ENCODE measurements at places on chromosomes 2 and 18.
A peak's percentile ranks its signal among the peaks of the same experiment; 100 is the strongest.

DNA sequence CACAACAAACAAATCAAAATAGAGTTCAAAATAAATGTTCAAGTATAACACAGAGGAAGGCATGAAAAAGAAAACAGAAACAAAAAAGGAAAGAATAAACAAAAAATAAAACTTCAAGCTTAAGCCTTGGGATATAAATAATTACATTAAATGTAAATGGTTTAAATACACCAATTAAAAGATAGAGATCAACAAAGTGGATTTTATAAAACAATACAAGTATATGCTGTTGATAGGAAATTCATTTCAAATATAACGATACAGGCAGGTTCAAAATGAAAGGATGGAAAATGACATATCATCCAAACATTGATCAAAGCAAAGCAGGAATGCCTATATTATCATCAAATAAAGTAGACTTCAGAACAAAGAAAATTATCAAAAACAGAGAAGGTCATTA is 16.7 kb downstream of the EXOC6B start:
- no peaks in the 10 kb centered on the region for H3K36me3 ChIP-seq
- H3K4me3 ChIP-seq, result no peak overlapping the region
- no peak overlapping the region for H3K27ac ChIP-seq
- DNase-seq, result no peak

DNA sequence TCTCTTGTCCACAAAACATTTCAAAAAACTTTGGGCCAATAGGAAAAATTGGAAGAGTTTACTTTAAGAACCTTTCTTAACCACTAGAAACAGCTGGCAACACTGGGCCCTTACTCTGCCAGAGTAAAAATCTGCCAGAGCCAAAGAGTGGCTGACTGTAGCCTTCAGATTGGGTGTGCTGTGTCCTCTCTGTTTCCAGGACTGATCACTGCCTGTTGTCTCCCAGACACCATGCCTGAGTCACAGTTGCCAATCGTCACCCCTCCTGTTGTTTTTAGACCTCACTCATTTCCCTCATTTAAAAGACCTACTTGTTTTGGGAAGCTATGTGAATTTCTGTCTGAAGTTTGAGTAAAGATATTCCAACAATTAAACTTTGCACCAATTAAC is 159.1 kb downstream of the PPP1R1C start:
- H3K4me3 ChIP-seq, result no peak overlapping the region
- no peaks in the 10 kb centered on the region for H3K36me3 ChIP-seq
- H3K4me1 ChIP-seq, result peaks cover 15% of the 10 kb centered on the region
- H3K27ac ChIP-seq, result no peak overlapping the region
- no peaks in the 10 kb centered on the region for H3K27me3 ChIP-seq

- H3K27ac ChIP-seq, result no peak overlapping the region
- no peaks in the 10 kb centered on the region for H3K36me3 ChIP-seq
- H3K4me1 ChIP-seq, result peaks cover 22% of the 10 kb centered on the region
- DNase-seq, result no peak
- H3K4me3 ChIP-seq, result no peak overlapping the region
These were observed 38.6 kb downstream of the AGFG1 start for GRCh38 chr2:227510620-227510958.

DNA sequence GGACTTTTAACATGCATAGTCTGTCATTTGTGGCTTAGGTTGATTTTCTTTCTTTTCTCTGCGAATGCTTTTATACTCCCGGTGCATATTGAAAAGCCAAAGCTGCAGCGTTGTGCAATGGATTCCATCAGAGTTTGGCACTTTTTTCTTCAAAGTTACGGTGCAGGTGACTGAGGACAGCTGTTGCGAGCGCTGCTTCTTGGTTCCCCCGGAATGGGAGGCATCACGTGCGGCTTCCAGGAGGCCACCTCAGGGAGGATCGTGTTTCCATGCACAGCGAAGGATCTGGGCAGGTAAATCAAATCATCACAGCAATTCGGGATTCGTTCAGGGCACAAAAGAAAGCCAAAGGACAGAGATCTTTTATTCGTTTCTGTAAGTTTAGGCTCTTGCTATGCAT is 109.6 kb upstream of the ALKAL2 start:
- H3K27ac ChIP-seq, result no peak overlapping the region
- no peaks in the 10 kb centered on the region for H3K27me3 ChIP-seq
- no peaks in the 10 kb centered on the region for H3K4me1 ChIP-seq
- H3K4me3 ChIP-seq, result no peak overlapping the region
- no peak for DNase-seq

DNA sequence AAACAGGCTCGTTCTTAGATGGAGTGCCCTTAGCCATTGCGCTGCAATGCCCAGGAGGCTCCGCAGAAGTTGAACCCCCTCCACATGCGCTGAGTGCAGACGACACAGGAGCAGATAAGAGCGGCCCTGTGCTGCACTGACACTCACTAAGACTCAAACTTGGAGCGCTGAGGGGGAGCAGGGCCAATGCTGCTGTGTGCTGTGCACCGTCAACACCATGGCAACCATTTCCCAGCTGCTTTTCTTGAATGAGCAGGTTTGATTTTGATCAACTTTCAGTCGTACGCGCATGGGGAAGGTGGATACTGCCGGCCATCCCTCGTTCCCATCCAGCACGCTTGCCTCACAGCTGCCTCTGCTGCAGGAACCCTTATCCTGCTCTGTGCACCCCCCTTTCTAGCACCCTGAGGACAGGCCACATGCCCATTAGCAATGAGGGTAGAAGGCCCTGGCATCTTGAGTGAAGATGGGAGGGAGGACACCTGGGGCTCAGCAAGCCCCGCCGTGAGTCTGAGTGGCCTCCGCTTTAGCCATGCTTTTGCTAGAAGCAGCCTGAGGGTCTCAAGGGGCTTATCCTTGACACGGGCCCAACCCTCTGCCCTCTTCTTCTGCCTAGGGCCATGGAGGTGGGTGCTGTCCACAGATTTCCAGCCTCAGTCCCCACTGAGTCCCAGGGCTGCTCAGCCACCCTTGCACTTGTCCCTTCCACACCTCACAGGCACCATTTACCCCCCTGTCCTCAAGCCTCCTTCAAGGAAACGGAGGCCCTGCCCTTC is 271.9 kb downstream of the PHLPP1 start:
- no peak overlapping the region for H3K27ac ChIP-seq
- H3K36me3 ChIP-seq, result no peaks in the 10 kb centered on the region
- DNase-seq, result no peak
- H3K4me3 ChIP-seq, result no peak overlapping the region
- no peaks in the 10 kb centered on the region for H3K27me3 ChIP-seq
- no peaks in the 10 kb centered on the region for H3K4me1 ChIP-seq

DNA sequence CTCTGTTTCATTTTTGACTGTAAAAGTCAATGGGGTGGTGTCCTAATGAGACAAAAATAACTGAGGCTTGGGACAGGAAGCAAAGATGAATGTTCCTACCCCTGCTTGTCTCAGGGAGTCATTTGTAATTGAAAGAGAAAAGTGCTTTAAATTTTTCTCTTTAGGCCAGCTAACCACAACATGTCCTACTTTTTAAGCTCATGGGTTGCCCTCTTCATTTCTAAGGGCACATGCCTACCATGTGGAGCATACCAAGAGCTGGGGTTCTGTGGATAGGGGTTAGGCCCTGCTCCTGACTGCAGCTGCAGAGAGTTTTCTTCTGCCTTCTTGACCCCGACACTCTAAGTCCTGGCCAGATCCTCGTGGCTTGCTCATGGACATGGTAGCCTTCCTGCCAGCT is 96.8 kb upstream of the ARL4C start:
- DNase-seq, result no peak
- H3K36me3 ChIP-seq, result no peaks in the 10 kb centered on the region
- H3K27me3 ChIP-seq, result no peaks in the 10 kb centered on the region
- H3K4me3 ChIP-seq, result no peak overlapping the region
- no peaks in the 10 kb centered on the region for H3K4me1 ChIP-seq

- no peaks in the 10 kb centered on the region for H3K36me3 ChIP-seq
- no peaks in the 10 kb centered on the region for H3K27me3 ChIP-seq
- DNase-seq, result no peak
- H3K4me3 ChIP-seq, result no peak overlapping the region
- H3K27ac ChIP-seq, result no peak overlapping the region
These were observed 122.3 kb upstream of the RAB6C start for GRCh38 chr2:129857200-129857599.

- H3K27me3 ChIP-seq, result no peaks in the 10 kb centered on the region
- no peaks in the 10 kb centered on the region for H3K36me3 ChIP-seq
- peaks cover 9% of the 10 kb centered on the region for H3K4me1 ChIP-seq
- no peak overlapping the region for H3K27ac ChIP-seq
- no peak overlapping the region for H3K4me3 ChIP-seq
These were observed 328.5 kb upstream of the FANCL start for GRCh38 chr2:58569475-58570185.

DNA sequence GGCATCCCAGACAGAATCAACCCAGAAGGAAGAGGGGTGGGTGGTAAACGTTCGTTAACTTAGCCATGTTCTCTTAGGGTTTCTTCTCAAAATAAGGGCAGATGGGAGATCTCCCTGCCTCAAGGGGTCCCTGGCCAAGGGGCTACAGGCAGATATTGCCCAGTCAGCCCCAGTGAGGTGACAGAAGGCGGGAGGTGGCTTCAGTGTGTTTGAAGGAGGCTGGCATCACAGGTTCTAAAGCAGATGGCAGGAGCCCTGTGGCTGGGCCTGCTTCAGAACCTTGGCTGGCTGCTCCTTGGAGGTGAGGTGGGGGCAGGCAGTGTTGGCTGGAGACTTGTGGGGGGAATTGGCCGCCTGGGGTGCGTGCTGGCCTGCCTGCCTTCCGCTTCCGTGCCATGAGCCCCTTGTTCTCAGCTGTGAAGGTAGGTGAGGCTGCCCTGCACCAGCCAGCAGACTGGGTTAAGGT is 23.5 kb downstream of the HPCAL1 start:
- no peaks in the 10 kb centered on the region for H3K27me3 ChIP-seq
- DNase-seq, result no peak
- no peak overlapping the region for H3K4me3 ChIP-seq
- peaks cover 65% of the 10 kb centered on the region for H3K4me1 ChIP-seq
- H3K36me3 ChIP-seq, result peaks cover 3% of the 10 kb centered on the region
- H3K27ac ChIP-seq, result peak overlapping the region; percentile 68

DNA sequence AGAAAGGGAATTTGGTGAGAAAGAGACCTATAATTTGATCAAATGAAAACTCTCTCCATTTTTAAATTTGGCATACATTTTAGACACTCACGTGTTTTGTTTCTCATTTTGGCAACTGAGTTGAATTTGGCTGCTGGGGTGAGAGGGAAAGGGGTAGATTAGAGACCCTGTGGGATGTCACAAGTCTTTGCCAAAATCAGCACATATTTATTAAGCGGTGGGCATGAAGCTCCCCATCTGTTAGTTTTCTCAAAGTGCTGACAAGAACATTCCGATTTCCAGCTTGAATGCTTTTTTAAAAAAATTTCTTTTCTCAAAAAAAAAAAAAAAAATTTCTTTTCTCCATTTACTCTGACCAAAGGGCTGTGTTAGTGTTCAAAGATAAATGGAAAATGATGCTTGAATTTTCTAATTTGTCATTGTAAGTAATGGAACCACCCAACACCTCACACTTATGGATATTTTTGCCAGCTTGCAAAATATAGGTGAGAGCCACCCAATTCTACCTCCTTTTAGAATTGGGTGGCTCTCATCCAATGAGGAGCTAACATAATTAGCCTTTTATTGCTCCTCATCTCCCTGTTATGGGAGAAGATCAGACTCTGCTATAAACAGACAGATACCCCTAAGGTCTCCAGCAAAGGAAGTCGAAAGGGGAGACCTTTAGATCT is 222.9 kb upstream of the FN1 start:
- no peaks in the 10 kb centered on the region for H3K36me3 ChIP-seq
- H3K27ac ChIP-seq, result no peak overlapping the region
- H3K27me3 ChIP-seq, result no peaks in the 10 kb centered on the region
- H3K4me1 ChIP-seq, result no peaks in the 10 kb centered on the region
